ENCODE measurements at places on chromosomes 4 and X. TPM values are rescaled to one million over a fixed set of nuclear protein-coding genes. Genes with fewer than 3 reads are reported as not detected.

Gene EPGN
- not detected for total RNA-seq

DNA sequence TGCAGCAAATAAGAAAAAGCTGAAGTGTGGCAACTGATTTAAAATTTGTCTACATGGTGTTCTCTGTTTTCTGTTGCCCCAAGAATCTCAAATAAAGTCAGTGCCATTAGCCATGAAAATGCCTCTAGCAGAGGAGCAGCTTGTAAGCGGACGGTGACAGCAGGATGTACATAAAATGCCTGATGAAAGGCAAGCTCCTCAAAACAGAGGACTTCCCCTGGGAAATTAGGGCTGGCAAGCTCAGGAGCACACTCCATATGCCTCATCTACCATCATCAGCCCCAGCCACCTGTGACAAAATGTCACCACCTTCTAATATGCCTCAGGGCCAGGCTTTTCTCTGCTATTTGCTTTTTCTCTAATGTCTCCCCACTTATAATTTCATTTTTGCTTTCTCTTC is 54.5 kb downstream of the ASB9 start:
- no peak for DNase-seq

Gene TREX2
- 1.2 TPM for total RNA-seq

Gene SH3D19
- not detected for total RNA-seq

Data from activated naive CD4-positive, alpha-beta T cell treated with anti-CD3 and anti-CD28 coated beads for 36 hours (primary cell).